RWPE2 (cell line): ENCODE measurements at places on chromosomes 2 and 18.
A peak's percentile ranks its signal among the peaks of the same experiment; 100 is the strongest.

- H3K27ac ChIP-seq: no peak overlapping the region
- DNase-seq: no peak
- no peaks in the 10 kb centered on the region for H3K27me3 ChIP-seq
- H3K4me3 ChIP-seq: no peak overlapping the region
Measured at GRCh38 chr2:234394450-234394849, 102.4 kb downstream of the ARL4C start.

DNA sequence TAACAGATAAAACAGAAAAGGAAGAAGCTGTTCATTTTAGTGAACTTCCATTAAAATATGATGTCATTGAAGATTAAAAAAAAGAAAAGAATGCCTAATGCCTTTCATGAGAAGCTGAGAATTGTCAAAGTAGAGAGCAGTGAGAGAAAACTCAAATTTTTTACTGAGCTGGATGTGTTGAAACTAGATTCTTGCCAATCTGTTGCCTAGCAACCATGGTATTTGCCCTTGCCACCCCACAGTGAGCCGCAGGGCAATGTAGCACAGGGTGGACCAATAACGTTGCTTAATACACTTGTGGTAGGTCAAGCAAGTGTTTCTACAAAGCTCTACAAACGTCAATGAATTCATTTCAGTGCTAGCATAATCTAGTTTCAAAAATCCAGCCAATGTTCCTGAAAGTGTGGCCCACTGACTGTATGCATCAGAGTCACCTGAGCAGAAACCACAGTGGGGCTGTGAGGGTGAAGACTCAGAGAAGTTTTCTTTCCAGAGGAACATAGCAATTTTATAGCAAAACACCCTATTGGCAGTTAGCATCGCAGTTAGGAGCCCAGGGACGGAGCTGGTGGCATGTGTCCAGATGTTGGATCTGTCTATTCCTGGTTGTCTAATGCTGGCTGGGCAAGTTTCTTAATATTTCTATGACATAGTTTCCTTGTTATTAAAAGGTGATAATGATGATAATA lies 132.2 kb downstream of the DOCK10 start:
- no peak overlapping the region for H3K4me3 ChIP-seq
- peaks cover 5% of the 10 kb centered on the region for H3K4me1 ChIP-seq
- no peaks in the 10 kb centered on the region for H3K36me3 ChIP-seq
- no peaks in the 10 kb centered on the region for H3K27me3 ChIP-seq
- no peak for DNase-seq

DNA sequence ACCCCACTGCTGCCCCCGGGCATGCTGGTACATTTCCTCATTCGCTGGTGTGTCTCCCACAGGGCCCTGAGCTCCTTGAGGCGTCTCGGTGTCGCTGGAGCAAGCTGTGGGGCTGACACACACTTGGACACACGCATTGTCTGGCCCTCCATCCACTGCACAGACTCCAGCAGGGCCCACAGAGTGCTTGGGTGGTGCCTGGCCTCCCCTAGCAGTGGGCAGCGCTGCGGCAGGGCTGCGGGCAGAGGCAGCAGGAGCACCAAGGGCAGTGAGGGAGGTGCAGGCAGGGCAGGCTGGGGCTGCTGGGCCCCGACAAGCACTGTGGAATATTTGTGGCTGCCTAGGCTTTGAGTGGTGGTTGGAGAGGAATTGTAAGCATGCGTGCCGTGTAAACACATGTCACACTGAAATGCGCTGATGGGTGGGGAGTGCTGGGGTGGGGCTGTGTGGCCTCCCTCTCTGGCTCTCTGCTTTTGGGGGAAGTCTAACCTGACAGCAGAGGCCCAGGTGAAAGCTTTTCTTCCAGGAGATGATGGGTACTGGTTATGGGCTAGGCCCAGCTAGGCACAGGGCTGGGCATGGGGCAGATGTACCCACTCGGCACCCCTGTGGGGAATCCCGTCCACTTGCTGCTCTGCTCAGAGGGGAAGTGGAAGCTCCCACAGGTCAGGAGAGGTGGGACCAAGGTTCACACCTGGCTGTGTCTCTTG lies 55.5 kb upstream of the HS6ST1 start:
- H3K4me1 ChIP-seq: no peaks in the 10 kb centered on the region
- peak; percentile 23 for DNase-seq
- no peak overlapping the region for H3K27ac ChIP-seq
- no peak overlapping the region for H3K4me3 ChIP-seq

GRCh38 chr2:75139171-75139570 lies 60.1 kb downstream of the TACR1 start:
- H3K27me3 ChIP-seq: no peaks in the 10 kb centered on the region
- DNase-seq: no peak
- H3K4me1 ChIP-seq: no peaks in the 10 kb centered on the region
- H3K36me3 ChIP-seq: no peaks in the 10 kb centered on the region
- H3K4me3 ChIP-seq: no peak overlapping the region
- H3K27ac ChIP-seq: no peak overlapping the region

- H3K27ac ChIP-seq: no peak overlapping the region
- no peaks in the 10 kb centered on the region for H3K36me3 ChIP-seq
Measured at GRCh38 chr2:226002438-226002837, 602.9 kb downstream of the NYAP2 start.

GRCh38 chr2:169983506-169983905 lies 156.3 kb downstream of the UBR3 start:
- no peaks in the 10 kb centered on the region for H3K27me3 ChIP-seq
- no peak for DNase-seq
- no peak overlapping the region for H3K27ac ChIP-seq
- peaks cover 4% of the 10 kb centered on the region; the same call in 1 of the 2 replicates for H3K36me3 ChIP-seq
- H3K4me1 ChIP-seq: no peaks in the 10 kb centered on the region

GRCh38 chr2:18245375-18245774 lies 315.1 kb downstream of the RDH14 start:
- no peaks in the 10 kb centered on the region for H3K27me3 ChIP-seq
- H3K36me3 ChIP-seq: no peaks in the 10 kb centered on the region
- no peak overlapping the region for H3K27ac ChIP-seq
- no peak for DNase-seq
- no peaks in the 10 kb centered on the region for H3K4me1 ChIP-seq

GRCh38 chr2:234453216-234453615 lies 43.7 kb downstream of the ARL4C start:
- no peak for DNase-seq
- peaks cover 15% of the 10 kb centered on the region for H3K4me1 ChIP-seq
- H3K4me3 ChIP-seq: no peak overlapping the region
- H3K27me3 ChIP-seq: no peaks in the 10 kb centered on the region
- no peak overlapping the region for H3K27ac ChIP-seq

GRCh38 chr2:25567406-25567805 lies 106.0 kb downstream of the DTNB start:
- H3K27ac ChIP-seq: no peak overlapping the region
- no peak for DNase-seq
- H3K36me3 ChIP-seq: no peaks in the 10 kb centered on the region
- no peaks in the 10 kb centered on the region for H3K4me1 ChIP-seq
- H3K27me3 ChIP-seq: no peaks in the 10 kb centered on the region
- no peak overlapping the region for H3K4me3 ChIP-seq

- no peaks in the 10 kb centered on the region for H3K4me1 ChIP-seq
- no peaks in the 10 kb centered on the region for H3K27me3 ChIP-seq
- H3K27ac ChIP-seq: no peak overlapping the region
Measured at GRCh38 chr2:187272255-187272654, 175.8 kb downstream of the CALCRL start.
